Placental epithelial cell (primary cell): ENCODE measurements at places on chromosomes 16 and 17. TPM values are rescaled to one million over a fixed set of nuclear protein-coding genes. Genes with fewer than 3 reads are reported as not detected.

HP gene
- not detected in 2 replicates for total RNA-seq

ANKRD40CL gene
- under 0.01 TPM in 1 of 2 replicates, not detected in the other for total RNA-seq

ASPA gene
- not detected in 2 replicates for total RNA-seq

NLGN2 gene
- 4.9 and 9.8 TPM in 2 replicates for total RNA-seq

CTU2 gene
- 10.2 and 13.0 TPM in 2 replicates for total RNA-seq

FAM20A gene
- 0.39 TPM in 1 of 2 replicates, not detected in the other for total RNA-seq

LDHD gene
- 0.11 and 0.39 TPM in 2 replicates for total RNA-seq

C16orf89 gene
- not detected in 2 replicates for total RNA-seq

COX10 gene
- 17.7 and 30.8 TPM in 2 replicates for total RNA-seq

NPIPA8 gene
- total RNA-seq = 0.79 TPM in 1 of 2 replicates, not detected in the other

EPX gene
- total RNA-seq = not detected in 2 replicates

KRTAP9-4 gene
- total RNA-seq = not detected in 2 replicates

KCNH6 gene
- total RNA-seq = not detected in 2 replicates

HEATR3 gene
- total RNA-seq = 9.4 and 22.7 TPM in 2 replicates

ZDHHC1 gene
- total RNA-seq = 5.3 and 9.4 TPM in 2 replicates

MT1M gene
- total RNA-seq = 0.22 and 0.79 TPM in 2 replicates

PRKCB gene
- not detected in 2 replicates for total RNA-seq

KRT25 gene
- total RNA-seq = not detected in 2 replicates

KRT20 gene
- not detected in 2 replicates for total RNA-seq

GINS3 gene
- 1.4 and 2.4 TPM in 2 replicates for total RNA-seq

KCNH4 gene
- total RNA-seq = under 0.01 TPM in 1 of 2 replicates, not detected in the other

CMTM1 gene
- total RNA-seq = 2.1 and 6.7 TPM in 2 replicates

DYNLRB2 gene
- total RNA-seq = 2.0 TPM in 1 of 2 replicates, not detected in the other

KRT31 gene
- not detected in 2 replicates for total RNA-seq

WIPF2 gene
- 6.8 and 7.9 TPM in 2 replicates for total RNA-seq

MARCHF10 gene
- total RNA-seq = 1.2 and 1.6 TPM in 2 replicates

WFIKKN2 gene
- not detected in 2 replicates for total RNA-seq

TP53TG3F gene
- not detected in 2 replicates for total RNA-seq

CCL5 gene
- total RNA-seq = not detected in 2 replicates

SCN4A gene
- total RNA-seq = not detected in 2 replicates

C1QTNF1 gene
- total RNA-seq = 3.1 TPM in 2 replicates

CACNG5 gene
- total RNA-seq = not detected in 2 replicates

SLC22A31 gene
- not detected in 2 replicates for total RNA-seq

PCGF2 gene
- total RNA-seq = 3.4 and 6.3 TPM in 2 replicates

SLC13A2 gene
- not detected in 2 replicates for total RNA-seq

KRTAP16-1 gene
- total RNA-seq = not detected in 2 replicates

HCRT gene
- total RNA-seq = not detected in 2 replicates
